ENCODE measurements at places on chromosomes 7 and 10.

DNA sequence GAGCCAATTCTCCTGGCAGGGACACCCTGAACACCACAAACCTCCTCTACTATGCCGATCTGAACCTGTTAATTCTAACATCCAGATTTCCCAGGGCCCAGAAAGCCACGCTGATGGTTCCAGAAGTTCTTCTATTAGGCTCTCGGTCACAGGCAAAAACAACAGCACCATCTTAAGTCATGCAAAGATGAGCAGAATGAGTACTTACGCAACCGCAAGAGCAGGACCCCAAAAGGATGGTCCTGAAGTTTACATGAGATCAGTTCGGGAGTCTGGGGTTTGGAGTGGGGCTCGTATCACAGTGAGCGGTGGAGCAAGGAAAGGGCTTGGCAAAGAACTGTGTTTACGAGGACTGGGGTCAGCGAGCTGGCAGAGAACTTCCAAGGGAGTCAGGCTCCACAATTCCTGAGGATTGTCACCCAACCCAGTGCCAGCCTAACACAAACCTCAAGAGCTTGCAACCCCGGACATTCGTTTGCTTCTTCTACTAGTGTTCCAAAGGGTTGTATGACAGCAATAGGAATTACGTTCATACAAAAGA is 532.6 kb downstream of the TNS3 start:
- DNase-seq, result no peak

DNA sequence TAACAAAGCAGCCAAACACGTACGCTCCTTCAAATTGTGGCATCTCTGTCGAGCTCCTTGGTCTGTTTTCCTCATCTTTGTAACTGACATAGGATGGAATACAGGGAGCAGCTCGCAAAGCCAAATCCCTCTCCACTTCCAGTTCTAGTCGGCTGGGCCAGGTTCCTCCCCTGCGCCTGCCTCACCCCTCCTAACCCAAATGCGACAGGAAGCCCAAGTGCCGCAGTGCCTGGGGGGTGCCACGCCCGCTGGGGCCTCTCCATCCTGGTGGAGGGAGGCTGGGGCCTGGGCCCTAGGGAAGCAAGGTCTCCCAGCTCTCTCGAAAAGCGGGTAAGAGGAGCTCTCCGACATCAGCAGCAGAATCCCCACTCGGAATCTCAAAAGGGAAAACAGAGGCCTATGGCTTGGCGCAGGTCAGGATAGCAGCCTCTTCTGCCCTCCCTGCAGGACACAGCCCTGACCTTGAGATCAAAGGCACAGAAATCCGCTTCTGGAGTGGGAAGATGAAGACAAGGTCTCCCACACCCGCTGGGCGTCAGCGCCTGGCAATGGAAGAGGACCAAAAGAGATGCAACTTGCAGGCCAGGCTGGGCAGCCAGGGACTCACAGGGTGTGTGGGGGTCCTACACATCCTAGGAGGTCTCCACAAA is 165.8 kb downstream of the NRF1 start:
- no peak for DNase-seq

DNA sequence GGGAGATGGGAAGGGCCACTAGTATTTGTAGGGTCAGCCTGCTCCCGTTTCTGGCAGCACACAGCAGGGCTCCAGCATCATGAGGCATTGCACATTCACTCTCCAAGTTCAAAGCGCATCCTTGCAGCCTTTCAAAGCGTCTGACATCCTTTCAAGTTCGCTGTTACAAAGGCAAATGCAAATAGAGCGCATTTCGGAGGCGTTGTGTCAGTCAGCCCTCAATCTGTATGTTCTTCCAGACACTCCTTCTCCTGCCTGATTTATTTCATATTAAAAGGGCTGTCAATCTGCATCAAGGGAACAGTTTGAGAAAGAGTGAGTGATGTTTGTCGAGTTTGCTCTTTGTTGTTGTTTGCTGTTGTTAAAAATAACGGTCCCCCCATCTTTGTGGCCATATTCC is 188.5 kb downstream of the SNX10 start:
- DNase-seq, result no peak

GRCh38 chr10:37057261-37057660 is 68.1 kb upstream of the ANKRD30A start:
- DNase-seq, result no peak

DNA sequence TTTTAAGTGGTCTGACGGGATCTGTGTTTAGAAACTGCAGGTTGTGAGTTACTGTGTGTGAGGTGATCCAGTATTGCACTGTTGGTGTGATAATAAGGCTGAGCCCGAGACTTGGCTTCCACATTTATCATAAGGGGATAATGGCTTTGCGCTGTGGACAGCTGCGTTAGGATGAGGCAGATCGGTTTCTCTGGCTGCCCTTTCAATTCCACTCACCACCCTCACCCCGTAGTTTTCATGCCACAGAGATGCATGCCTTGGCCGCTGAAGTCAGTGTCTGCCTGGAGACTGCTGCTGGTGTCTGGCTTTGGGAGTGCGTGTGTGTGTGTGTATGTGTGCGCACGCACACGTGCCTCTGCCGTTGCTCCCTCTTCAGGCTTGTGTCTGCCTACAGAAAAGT is 273.0 kb downstream of the CCDC3 start:
- DNase-seq, result no peak

- DNase-seq, result no peak
These were observed 808 bp downstream of the C10orf71 start for GRCh38 chr10:49299816-49300139.

GRCh38 chr7:130814778-130815335 is 80.8 kb upstream of the KLF14 start:
- no peak for DNase-seq

- no peak for DNase-seq
These were observed 18.3 kb downstream of the CREB5 start for GRCh38 chr7:28430616-28431015.

- DNase-seq, result no peak
These were observed 658.1 kb upstream of the MGMT start for GRCh38 chr10:128808921-128809440.

- no peak for DNase-seq
These were observed 56.3 kb upstream of the ZPBP start for GRCh38 chr7:50149369-50149768.

GRCh38 chr10:109328001-109328400 is 595.3 kb downstream of the XPNPEP1 start:
- no peak for DNase-seq

GRCh38 chr10:2844925-2845324 is 222.4 kb upstream of the PFKP start:
- no peak for DNase-seq

- DNase-seq, result no peak
These were observed 114.5 kb upstream of the TRIM24 start for GRCh38 chr7:138345567-138345966.

GRCh38 chr7:157900556-157900955 is 563.8 kb downstream of the DNAJB6 start:
- DNase-seq, result no peak

DNA sequence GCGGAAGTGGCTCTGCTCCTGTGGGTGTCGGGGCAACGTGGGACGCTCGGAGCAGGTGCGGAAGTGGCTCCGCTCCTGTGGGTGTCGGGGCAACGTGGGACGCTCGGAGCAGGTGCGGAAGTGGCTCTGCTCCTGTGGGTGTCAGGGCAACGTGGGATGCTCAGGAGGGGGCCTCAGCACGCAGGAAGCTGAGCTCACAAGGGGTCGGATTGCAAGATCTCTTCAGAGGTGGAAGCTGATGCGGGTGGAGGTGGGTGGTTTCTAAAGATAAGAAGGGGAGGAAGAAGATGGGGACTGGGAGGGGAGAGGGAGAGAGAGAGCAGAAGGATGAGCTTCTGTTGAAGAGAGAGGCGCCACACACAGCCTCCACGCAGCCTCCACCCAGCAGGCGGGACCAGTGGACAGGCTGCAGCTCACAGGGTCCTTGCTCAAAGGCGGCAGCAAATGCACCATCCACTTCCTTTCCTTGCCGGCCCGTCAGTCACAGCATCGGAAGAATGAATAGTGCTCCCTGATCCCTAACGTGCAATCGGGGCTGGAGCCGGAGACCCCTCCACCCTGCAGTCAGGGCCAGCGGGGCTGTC is 78.7 kb downstream of the PTPRN2 start:
- no peak for DNase-seq

DNA sequence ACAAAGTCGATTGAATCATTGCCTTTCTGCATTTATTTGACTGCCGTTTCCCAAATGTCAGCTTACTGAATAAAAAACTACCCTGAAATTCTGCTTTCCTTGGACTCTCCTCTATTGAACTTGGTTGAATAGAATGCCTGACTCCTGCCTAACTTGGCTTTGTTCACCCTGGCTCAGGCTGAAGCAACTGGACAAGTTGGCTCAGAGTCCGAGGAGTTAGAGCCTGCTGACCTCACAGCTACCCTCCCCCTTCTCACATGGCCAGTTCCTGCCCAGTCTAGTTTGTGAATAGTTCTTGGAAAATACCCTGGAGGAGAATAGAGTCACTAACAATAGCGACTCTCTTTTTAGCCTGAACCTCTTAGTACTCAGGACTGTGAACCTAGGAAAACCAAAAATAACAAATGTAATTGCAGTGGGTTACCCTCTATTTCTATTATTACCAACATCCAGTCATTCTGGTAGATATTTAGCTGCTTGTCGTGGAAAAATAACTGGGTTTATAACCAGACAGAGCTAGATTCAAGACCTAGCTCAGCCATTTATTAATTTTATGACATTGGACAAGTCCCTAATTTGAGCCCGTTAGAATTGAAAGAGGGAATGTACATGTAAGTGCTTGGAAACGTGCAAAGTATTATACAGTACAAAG is 17.3 kb upstream of the NRBF2 start:
- no peak for DNase-seq

- DNase-seq, result no peak
These were observed 127.9 kb upstream of the EEPD1 start for GRCh38 chr7:36025190-36025589.
